GM18507 (cell line): ENCODE measurements at places on chromosomes 12 and 14.
A peak's percentile ranks its signal among the peaks of the same experiment; 100 is the strongest.

DNA sequence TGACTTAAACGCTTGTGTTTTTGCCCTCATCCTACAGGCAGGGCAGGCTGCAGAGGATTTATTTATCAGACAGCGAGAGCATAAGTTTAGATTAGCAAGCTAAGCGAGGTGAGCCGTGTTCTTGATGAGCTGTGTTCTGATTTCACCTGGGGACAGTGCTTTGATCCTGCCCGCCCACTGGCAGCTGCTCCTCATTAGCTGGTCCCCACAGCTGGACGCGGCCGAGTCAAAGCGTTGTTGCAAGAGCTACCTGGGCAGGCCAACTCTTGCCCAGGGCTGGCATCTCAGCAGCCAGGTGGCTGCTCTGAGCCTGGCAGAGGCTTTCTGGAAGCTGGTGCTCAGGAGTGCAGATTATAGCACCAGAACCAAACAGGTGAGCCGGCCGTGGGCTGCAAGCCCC lies 46.8 kb upstream of the BEGAIN start:
- no peak for DNase-seq

DNA sequence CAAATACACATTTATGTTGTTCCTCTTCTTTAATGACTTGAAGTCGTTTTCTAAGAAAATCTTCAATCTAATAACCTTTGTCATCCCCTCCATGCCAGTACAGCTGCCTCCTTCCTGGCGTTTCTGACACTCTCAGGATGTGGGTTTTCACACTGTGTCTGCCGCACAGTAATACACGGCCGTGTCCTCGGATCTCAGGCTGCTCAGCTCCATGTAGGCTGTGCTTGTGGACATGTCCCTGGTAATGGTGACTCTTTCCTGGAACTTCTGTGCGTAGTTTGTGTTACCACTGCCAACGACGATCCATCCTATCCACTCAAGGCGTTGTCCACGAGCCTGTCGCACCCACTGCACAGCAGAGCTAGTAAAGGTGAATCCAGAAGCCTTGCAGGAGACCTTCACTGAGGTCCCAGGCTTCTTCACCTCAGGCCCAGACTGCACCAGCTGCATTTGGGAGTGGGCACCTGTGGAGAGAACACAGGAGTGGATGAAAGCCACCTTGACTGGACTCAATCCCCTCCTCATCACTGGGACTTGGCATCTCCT lies 1095.9 kb downstream of the TMEM121 start:
- no peak for DNase-seq

- DNase-seq: no peak
Measured at GRCh38 chr12:26786491-26786864, 46.5 kb downstream of the ITPR2 start.

DNA sequence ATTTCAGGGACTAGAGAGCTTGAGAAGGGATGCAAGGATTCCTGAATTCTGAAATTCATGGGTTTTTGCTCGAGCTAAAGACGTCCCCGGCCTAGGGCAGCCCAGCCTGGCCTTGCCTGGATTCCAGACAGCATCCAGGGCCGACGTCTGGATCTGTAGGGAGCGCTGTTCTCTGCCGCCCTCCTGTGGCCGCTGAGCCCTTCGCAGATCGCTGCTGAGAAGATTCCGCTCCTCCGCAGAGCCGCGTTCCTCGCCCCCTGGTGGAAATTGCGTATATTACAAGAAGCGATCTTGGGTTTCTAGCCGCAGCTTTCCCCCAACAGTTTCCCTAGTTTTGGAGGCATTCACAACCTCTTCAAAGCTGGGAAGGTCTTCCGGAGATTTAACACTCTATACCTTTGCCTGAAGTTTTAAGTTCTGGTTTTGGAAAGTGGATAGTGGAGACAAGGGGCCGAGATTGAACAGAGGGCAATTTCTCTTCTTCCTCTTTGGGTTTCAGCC lies 5.1 kb downstream of the CISTR start:
- peak; percentile 69 for DNase-seq

DNA sequence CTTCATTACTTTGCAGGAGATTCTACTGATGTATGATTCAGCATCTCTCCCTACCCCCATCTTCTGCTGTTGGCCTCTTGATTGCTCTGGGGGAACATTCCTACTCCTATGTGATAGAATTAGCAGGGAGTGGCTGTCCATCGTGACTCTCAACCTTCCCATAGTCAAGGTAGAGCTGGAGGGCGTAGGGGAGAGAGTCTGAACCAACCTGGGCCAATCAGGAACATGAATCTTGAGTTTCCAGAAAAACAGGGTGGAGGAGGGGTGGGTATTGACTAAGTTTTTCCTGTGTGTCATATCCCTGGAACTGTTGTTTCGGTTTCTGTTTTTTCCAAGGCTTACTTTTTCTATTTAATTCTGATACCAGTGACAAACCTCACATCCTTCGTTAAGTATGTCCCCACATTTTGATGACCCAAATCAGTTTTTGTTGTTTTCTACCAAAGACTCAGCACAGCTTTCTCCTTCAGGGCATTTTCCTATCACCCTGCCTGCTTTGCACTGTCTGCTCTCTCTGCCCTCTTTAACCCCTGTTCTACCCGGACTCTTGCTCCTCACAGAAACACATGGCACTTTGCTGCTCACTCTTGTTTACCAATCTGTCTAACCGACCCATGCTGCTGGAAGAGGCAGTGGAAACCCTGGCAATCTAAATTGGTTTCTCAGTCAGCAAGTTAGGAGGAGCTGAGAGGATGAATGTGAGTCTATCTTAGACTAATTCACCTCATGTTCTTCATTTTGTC lies 1428.3 kb downstream of the AACS start:
- DNase-seq: no peak

- no peak for DNase-seq
Measured at GRCh38 chr12:3418609-3419390, 72.2 kb upstream of the PRMT8 start.

- DNase-seq: no peak
Measured at GRCh38 chr12:5160827-5161226, 117.1 kb downstream of the KCNA5 start.

DNA sequence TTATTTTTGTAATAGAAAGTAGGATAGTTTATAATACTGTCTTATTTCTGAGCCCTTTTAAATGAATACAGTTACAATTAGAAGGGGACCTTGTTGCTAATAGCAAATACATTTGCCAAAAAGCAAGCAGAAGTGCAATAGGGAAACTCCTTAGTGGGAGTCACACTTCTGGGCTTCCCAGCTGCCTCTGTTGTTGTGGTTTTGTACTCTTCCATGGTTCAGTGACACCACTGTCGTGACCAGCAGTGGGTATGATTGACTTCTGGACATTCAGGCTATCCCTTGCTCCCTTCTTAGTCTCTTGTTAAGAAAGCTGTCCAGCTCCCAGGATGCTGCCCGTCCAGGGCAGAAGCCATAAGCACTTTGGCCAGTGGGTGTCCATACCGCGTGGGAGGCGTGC lies 22.6 kb downstream of the TCTN1 start:
- no peak for DNase-seq

DNA sequence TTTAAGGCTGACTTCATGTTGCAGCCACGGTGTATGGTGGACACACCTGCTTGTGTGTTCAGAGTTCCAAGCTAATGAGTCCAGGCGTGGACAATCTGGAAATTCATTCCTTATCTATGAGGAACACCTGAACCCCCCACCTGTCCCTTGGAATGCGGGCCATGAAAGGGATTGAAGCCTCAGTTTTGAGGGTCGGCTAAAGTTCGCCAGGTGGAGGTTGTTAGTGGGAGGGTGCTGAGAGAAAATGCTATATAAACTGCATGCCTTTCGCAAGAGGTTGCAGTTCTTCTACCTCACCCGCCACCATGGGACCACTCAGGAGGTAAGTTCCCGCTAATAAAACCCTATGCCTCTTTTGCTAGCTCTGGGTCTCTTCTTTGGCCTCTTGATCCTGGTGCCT lies 348.0 kb downstream of the BCL11B start:
- no peak for DNase-seq

- no peak for DNase-seq
Measured at GRCh38 chr14:94650806-94651805, 38.9 kb downstream of the SERPINA3 start.

- DNase-seq: no peak
Measured at GRCh38 chr12:111777345-111778045, 10.8 kb downstream of the ALDH2 start.

DNA sequence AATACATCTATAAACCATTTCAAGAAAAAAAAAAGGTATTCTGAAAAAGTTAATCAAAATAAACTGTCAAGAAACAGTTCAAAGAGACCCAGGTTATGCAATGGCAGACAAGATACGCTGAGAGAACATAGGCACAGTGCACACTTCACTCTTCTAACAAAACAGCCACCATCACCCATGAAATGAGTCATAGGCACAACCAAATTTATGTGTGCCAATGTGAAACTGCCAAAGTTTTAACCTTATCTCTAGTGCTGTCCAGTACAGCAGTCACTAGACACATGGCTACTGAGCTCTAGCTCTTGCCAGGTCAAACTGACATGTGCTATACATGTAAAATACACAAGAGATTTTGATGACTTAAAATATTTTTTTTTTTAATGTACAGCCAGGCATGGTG lies 1.4 kb downstream of the CEP128 start:
- no peak for DNase-seq

DNA sequence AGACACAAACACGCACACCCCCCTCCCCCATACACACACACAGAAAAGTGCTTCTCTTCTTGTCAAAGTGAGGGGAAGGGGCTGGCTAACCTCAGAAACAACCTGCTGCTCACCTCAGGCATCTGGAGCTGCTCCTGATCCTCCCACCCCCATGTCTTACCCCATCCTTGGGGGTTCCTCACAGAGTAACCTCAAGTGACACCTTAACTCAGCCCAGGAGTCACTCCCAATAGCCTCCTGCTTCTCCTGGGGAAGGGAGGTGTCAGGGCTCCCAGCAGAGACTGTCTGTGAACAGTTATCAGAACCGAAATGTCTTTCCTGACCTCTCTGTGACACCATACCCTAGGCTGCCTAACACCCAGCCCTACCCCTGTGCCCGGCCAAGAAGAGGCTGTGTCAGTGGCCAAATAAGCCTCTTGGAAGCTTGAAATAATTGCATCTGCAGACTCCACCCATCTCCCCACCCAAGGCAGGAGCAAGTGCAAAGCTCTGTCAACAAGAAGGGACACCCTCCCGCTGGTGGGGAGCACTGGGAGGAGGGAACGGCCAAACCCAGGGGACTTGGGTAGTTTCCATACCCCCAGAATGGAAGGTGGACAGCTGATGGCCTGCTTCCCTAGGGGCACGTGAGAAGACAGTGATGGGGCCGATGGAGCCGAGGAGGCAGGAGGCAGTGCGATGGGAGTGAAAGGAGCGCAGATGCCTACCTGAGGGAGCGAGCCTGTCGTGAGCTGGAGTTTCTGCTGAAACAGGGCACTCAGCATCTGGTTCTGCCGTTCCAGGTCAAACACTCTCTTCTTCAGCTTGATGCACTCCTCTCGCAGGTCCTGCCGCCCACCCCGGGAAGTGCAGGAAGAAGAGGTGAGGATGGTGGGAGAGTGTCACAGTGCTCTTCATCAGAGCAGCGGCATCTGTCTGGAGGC lies 26.8 kb downstream of the NCKAP5L start:
- no peak for DNase-seq

- DNase-seq: no peak
Measured at GRCh38 chr14:99566390-99567354, 37.3 kb downstream of the CCDC85C start.

GRCh38 chr12:98110536-98110935 lies 404.9 kb upstream of the TMPO start:
- no peak for DNase-seq

DNA sequence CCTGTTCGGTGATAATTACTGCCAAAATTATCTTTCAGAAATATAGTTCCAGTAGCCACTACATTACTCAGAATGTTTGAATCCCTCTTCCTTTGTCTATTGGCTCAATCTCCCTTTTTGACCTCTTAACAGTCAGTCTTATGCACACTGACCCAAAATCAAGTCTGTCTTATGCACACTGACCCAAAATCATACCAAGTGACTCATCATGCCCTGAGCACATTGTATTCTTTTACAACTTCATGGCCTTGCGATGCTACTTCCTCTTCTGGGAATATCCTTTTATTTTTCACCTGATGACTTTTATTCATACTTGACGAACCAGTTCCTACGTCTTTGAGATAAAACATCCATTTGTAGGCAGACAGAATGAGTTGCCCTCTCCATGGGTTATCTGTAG lies 182.3 kb downstream of the NPAS3 start:
- no peak for DNase-seq

DNA sequence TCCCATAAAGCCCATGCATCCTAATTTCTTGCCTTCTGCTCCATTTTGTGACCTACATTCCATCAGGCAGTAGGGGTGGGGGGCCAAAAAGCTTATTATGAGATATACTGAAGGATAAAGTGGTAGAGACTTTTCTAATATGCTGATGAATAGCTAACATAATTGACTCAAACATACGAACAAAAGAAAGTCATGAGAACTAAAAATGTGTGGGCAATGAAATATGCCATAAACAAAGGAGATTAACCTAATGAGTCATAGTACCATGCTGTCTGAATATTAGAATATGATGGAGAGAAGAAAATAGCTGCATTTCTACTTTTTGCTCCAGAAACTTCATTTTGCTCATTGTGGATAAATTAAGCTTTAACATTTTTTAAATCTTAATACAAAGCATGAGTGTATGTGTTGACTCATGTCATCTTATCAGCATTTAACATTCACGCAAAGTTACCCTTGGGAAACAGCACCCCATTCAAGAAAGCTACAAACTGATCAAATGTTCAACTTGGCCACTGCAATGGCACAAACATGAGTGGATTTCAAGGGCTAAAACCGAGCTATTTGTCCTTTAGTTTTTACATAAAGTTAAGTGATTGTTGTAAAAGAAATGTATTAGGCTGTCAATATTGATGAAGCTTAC lies 64.0 kb upstream of the DIO2 start:
- DNase-seq: no peak

- DNase-seq: peak; percentile 18
Measured at GRCh38 chr12:93183940-93184671, 193.6 kb upstream of the NUDT4 start.

- no peak for DNase-seq
Measured at GRCh38 chr12:47750229-47750798, 8.4 kb downstream of the RAPGEF3 start.
